ENCODE measurements at places on chromosomes 11 and 22.
A peak's percentile ranks its signal among the peaks of the same experiment; 100 is the strongest.

DNA sequence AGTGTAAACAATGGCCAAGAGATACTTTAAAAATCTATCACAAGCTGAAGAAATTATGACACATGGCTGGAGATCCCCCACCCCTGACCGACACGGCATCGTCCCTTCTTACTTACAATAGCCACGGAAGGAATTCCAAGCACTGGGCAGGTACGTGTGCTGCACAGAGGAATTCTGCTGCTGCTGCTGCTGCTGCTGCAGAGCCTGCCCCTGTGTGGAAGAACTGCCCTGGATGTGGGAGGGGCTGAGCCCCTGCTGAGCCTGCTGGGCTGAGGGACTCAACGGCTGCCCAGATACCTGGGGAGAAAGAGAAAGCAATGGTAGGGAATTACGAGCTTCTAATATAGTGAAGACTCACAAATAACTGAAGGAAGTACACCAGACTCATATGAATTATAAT lies 15.0 kb upstream of the NFRKB start:
- DNase-seq: no peak

GRCh38 chr11:36574486-36574885 lies 6.7 kb downstream of the RAG1 start:
- no peak for DNase-seq

DNA sequence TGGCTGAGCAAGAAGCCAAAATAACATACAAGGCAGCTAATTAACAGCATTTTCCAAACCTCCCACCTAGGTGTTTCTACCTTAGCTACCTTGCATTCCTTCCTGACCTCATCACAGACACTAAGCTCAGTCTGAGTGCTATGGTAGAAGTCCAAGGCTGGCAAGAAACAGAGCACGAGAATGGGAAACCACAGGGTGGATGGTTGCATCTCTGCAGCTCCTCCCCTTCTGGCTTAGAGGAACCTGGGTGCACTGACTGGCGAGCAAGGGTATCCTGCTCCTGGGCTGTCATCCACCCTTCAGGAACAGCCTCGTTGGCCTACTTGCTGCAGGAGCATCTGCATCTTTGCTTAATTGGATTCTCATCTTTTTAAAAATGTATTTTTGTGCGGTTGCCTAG lies 73.1 kb upstream of the KIRREL3 start:
- no peak for DNase-seq

DNA sequence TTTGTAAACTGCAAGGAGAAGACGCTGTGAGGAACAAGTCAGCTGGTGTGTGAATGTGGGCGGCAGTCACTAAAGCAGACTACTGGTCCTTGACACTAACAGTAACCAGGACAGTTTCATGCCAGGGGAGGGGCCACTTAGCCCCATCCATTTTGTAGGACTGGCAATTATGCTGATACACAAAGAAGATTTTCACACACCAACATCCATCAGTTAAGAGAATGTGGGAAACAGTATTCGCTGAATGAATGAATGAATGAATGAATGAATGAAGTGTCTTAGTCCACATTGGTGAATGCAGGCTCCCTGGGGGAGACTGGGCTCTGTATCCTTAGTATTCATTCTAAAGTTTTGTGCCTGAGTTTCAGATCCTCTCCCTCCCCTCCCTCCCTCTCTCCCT lies 590.4 kb downstream of the BRD1 start:
- no peak for DNase-seq

- DNase-seq: no peak
These were observed 107.2 kb upstream of the SYT13 start for GRCh38 chr11:45393334-45393733.

GRCh38 chr11:40370821-40371616 lies 1088.4 kb downstream of the LRRC4C start:
- no peak for DNase-seq

DNA sequence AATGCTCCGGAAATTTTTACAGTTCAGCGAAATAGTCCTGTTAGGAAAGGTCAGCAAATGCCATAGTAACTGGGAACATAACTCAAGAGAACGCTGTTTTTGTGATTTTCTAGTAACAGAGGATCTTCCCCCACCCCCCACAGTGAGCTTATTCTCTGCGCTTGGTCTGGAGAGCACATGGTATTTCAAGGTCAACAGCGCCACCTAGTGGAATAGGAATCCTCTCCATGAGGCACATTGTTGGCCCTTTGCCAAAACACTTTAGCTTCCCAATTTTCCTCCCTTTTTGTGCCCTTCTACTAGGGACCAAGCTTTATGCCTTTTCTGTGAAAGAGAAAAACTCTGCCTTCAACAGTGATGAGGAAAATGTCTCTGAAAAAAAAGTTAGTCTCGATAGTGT lies 13.2 kb upstream of the OR4C12 start:
- DNase-seq: peak; percentile 43

DNA sequence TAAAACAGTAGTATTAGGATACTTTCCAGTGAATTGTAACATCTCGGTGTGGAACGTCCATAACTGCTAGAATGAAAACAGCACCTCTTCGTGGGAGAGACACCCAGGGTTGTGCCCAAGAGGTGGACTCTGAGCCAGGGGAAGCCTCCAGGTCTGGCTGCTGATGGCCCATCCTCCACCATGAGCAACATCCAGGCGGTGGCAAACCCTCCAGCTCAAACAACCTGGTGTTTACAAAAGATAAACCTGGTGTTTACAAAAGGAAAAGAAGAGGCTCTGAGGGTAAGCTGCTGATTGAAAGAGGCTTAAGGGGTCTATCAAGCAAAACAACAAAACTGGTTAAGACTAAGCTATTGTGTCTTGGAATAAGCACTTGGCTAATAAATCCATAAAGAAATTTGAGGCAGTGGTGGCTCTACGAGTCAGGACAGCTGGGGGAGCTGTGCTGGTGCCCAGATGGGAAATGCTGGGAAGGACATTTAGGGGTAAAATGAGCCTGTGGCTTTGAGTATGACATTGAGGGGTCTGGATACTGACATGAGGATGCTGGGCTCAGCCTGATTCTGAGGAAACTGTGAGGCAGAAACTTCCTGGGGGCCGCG lies 909.0 kb downstream of the BRD1 start:
- DNase-seq: no peak

GRCh38 chr11:86234831-86235461 lies 9.6 kb upstream of the EED start:
- DNase-seq: no peak

DNA sequence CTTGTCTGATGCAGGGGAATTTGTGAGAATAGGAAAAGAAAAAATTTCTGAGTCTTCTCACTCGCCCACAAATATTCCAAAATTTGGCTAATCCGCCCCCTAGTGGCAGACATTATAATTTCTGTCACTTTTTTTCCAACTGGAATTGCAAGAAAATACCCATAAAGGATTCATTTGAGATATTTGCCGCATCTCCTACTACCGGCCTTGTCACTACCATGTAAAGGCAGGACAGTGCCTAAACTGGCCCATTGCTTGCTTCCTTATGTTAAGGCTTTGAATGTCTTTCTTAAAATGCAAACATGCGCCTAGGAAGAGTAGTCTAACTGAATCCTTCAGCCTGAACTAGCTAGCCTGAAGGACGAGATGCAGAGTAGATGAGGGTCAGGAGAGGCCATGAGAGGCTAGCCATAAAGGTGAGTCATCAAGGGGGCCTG lies 9.3 kb upstream of the CEP295 start:
- DNase-seq: peak; percentile 62

- peak; percentile 50 for DNase-seq
These were observed 1.1 kb downstream of the CFL1 start for GRCh38 chr11:65856689-65857499.

DNA sequence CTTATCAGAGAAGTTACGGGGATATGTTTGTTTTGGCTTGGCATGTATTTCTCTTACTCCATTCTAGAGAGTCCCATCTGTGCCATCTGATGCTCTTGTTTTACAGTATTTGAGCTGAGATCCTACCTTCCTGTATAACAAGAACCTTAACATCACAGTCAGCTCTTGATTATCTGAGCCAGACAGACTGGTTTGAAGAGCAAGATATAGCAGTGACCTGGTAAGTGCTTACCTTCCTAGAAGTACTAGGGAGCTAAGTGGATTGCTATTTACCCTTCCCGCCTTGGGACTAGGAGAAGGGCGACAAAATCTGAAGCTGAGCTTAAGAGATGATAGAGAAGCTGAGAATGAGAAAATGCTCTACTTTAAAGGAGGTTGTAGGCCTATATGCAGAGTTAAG lies 235.3 kb downstream of the CSNK2A3 start:
- no peak for DNase-seq

DNA sequence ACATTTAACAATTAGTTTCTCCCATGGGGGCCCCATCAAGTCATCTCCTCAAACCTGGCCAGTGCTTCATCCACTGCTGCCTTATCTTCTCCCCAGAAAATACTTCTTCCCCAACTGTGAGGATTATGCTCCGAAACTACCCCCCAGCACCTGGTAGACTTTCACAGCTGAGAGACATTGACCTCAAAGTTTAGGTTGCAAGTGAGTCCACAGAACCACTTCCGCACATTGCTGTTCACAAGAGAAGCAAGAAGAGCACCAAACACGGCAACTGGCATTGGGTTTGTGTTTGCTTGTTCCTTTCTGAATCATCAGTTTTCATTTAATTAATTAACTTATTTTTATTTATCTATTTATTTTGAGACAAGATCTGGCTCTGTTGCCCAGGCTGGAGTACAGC lies 6.1 kb downstream of the MCHR1 start:
- no peak for DNase-seq

GRCh38 chr11:122692444-122692843 lies 36.9 kb downstream of the UBASH3B start:
- DNase-seq: no peak

DNA sequence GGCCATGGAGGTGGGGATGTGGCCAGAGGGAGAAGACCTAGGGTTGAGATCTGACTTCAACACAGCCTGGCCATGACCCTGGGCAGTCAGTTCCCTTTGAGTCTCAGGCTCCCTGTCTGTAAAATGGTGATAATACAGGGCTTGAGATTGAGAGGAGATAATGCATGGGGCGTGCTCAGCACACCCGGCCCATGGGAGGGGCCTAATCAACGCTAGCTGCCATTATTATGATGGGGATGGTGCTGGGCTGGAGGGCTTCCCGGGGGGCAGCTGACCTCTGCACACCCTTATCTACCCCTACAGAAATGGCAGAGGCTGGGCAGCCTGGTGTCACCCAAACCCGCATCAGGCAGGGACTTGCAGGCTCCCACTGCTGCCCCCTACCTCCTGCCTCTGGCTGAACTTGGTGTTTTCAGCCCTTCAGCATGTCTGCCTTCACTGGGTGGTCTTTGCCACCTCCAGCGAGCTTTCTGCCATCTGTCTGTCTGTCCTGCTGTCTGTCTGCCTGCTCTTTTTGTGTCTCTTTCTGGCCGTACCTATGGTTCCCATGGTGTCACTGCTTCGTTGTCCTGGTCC lies 84.5 kb downstream of the CACNA1I start:
- no peak for DNase-seq

- no peak for DNase-seq
These were observed 311.3 kb downstream of the LUZP2 start for GRCh38 chr11:24808173-24808572.

GRCh38 chr11:691710-692590 lies 3.1 kb downstream of the DEAF1 start:
- no peak for DNase-seq

DNA sequence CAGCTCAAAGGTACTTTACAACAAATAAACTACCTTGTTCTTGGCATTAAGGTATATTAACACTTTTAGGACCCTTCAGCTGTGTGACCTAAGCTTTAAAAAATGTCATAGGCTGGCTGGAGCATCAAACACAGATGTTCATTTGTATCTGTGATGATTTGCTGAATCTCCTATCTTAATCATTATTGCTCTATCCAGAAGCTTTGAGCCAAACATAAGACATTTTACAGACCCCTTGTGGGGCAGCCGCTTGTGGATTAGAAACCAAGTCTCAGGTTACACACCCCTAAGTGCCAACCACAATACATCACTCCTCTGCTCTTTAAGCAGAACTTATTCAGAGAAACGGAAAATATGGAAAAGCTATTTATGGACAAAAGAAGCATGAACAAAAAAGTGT lies 394.2 kb upstream of the CCDC90B start:
- DNase-seq: no peak

GRCh38 chr22:20571531-20572007 lies 64.2 kb downstream of the MED15 start:
- DNase-seq: no peak

- no peak for DNase-seq
These were observed 108.1 kb downstream of the INSC start for GRCh38 chr11:15222777-15223176.

DNA sequence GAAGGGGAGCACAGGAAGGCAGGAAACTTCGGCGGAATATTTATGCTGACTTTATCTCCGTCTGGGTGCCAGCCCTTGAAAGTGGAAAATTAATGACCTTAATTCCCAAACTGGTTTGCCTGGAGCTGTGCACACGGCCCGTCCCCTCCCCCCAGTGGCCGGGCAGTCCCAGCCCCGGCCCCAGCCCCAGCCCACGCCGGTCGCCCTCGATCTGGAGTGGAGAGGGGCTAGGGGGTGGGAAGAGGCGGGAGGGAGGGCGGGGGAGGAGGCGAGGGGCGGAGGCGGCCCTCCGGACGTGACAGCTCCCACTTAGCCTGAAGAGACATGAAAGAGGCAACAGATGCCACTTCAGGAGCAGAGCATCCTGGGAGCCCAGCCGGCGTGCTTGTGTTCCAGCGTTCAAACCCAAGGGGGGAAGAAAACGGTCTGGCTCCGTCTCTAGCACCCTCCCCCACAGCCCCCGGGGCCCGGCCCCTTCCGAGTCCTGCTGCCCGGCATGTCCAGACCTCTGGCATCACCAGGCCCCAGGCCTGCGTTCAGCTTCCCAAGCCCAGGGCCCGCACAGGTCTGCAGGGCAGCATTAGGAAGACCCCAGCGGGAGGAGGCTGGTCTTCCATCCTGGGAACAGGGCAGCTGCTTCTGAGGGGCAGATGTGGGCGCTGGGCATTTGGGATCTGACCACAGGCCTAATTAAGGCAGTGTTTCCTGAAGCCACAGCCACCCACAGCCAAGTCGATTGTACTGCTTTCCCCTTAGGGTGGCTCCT lies 20.0 kb upstream of the LMO1 start:
- no peak for DNase-seq

GRCh38 chr11:112794331-112794846 lies 166.8 kb upstream of the NCAM1 start:
- no peak for DNase-seq

DNA sequence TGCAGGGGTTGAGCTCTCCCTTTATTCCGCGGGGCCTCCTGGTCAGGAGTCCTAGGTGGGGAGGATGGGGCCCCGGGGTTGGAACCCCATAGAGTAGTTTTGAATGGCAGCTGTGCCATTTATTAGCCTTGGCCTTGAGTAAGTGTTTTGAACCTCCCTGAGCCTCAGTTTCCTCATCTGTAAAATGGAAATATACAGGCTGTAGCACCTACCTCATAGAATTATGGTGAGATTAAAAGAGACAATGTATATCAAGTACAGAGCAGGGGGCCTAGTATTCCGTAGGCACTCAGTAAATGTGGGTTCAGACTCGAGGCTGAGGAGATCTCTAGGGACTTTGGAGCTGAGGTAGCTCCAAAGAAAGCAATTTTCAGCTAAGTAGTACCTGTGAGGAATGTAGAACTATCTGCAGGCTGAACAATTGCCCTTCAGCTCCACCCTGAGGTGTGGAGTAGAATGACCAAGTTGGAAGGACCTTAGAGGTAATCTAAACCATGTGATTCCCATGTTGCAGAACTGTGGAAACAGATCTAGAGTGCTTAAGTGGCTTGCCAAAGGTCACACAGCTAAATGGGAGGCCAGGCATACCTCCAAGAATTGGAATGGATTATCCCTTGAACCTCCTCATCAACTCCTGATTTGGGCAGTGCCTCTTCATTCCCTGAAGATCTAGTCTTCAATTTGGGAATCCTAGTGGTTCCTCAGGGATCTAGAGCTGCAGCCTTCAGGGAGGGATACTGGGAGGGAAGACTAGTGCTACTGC lies 682 bp downstream of the PGAP2 start:
- DNase-seq: peak; percentile 47

GRCh38 chr11:31397239-31397834 lies 27.7 kb downstream of the DNAJC24 start:
- peak; percentile 12 for DNase-seq
